ENCODE measurements at places on chromosomes 12 and 14. TPM values are rescaled to one million over a fixed set of nuclear protein-coding genes. Genes with fewer than 3 reads are reported as not detected.

ZNF385A gene
- 7.6 TPM for total RNA-seq

IFI27 gene
- total RNA-seq: 20.5 TPM

C12orf50 gene
- not detected for total RNA-seq

KRT2 gene
- not detected for total RNA-seq

Measured in bronchial epithelial cell (primary cell).